ENCODE measurements at places on chromosomes 13 and 19. TPM values are rescaled to one million over a fixed set of nuclear protein-coding genes. Genes with fewer than 3 reads are reported as not detected.

- no peak for DNase-seq
Observed at GRCh38 chr13:30884543-30884942, 21.5 kb upstream of the MEDAG start.

GRCh38 chr13:111383591-111384440, 63.4 kb downstream of the TEX29 start:
- DNase-seq: no peak

GRCh38 chr19:28332351-28332750, 880.6 kb downstream of the UQCRFS1 start:
- no peak for DNase-seq

DNA sequence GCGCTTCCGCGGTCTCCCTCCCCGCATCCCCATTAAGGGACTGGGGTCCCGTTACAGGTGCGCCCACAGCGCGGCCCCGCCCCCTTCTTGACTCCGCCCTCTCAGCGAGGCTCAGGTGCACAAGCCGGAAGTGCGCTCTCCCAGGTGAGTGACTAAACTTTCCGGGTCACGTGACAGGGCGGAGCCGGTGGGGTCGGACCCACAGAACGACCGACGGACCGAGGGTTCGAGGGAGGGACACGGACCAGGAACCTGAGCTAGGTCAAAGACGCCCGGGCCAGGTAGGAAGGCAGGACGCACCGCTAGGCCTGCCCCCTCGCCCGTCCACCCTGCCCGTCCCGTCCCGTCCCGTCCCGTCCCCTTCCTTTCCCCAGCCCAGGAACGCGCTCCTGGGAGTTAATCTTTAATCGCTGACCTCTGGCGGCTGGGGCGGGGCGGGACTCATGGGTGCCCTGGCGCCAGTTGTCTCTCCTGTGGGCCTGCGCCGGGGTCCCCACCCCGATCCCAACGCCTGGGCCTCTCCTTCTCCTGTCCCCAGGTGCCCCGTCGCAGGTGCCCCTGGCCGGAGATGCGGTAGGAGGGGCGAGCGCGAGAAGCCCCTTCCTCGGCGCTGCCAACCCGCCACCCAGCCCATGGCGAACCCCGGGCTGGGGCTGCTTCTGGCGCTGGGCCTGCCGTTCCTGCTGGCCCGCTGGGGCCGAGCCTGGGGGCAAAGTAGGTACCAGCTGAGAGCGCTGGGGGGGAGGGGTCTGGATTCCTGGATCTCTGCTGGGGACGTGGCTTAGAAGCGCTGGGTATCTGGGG, at the start of gene CRB3:
Gene CRB3 (plus strand): TSS at position 202 of the 804 bp plus-strand sequence. CDS start 431 bp downstream, at position 633.
- DNase-seq: peak; percentile 97

- DNase-seq: no peak
Observed at GRCh38 chr19:46052896-46053295, 12.1 kb upstream of the IGFL4 start.

DNA sequence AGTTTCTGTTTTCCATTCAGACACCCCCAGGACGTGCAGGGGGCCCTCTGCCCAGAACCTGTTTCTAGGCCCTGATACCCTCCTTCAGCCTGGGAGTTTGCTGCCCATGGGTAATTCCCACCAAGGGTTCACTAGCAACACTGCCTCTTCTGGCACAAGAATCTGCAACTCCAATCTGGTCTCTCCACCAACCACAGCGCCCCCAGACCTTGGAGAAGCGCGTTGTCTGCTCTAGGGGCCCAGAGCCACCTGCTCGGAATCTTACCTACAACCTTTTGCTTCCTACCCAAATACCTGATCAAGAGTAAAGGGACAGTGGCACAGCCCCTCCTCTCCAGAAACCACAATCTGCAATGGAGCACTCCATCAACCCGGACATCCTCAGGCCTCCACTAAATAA, 763 bp downstream of the ZNF180 start:
- DNase-seq: no peak

DNA sequence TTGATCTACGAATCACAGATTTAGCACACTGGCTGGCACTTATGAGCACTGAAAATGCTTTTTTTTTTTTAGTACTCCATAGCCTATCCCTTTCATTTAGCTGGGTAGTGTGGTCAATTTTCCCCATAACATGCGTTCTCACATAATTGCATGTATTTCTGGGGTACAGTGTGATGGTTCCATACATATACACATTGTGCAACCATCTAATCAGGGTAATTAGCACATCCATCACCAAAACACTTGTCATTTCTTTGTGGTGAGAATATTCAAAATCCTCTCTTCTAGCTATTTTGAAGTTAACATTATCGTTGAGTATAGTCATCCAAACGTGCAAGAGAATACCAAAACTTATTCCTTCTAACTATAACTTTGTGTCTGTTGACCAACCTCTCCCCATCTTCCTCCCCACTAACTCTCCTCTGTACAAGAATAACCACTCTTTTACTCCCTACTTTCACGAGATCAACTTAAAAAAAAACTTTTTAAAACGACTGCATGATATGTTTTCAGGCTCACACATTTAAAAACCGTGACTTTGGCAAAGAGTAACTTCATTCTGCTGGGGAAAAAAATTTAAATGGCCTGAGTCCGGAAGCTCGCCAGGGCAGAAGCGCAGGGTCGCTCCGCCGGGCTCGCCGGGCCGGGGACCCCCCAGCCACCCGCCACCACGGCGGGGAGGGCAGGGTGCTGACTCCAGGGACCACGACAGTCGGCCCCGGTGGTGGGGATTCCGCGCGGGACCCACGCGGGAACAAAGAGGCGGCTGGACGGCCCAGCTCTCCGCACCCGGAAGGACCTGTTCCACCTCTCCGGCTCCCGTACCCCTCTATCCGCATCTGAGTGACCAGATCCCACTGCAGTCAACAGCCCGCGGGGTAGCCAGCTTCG, 868 bp upstream of the UBAC2 start:
- no peak for DNase-seq

- no peak for DNase-seq
Observed at GRCh38 chr13:51761643-51762350, 42.2 kb downstream of the DHRS12 start.

DNA sequence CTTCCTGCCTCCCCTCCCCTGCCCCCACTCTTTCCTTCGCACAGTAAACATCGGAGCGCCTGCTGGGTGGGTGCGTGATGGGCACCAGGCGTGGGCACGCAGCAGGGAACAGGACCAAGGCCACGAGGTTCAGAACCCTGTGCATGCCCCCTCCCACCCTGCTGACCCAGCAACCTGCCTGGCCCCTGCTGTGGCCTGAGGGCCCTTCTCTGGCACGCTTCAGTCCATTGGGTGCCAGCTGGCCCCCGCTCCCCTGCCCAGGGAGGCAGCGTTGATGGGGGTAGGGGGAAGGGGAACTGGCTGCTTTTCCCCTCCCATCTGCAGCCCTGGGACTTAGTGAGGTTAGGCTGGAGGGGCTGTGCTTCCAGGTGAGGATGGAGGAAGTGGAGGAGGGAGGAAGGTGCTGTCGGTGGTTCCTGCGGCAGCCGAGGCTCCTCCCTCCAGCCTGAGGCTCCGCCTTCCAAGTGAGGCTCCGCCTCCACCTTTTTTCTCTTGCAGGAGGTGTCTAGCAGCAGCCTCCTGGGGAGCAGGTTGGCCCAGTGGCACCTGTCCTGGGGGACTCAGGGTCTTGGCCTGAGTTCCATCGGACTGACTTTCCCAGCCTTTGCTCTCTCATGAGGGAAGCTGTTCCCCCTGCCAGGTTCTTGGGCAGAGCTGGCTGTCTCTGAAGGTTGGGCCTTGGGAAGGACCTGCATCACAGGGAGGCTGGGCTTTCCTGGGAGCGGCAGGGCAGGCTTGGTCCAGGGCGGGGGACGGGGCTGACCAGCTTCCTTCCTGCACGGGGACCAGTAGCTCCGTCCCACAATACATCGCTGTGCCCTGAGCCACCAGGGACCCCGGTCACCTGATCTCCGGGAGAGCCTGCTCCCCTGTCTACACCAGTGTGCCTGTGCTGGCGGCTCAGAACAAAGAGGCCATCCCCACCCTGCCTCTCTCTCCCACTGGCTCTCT, 7.3 kb downstream of the PIAS4 start:
- DNase-seq: no peak

DNA sequence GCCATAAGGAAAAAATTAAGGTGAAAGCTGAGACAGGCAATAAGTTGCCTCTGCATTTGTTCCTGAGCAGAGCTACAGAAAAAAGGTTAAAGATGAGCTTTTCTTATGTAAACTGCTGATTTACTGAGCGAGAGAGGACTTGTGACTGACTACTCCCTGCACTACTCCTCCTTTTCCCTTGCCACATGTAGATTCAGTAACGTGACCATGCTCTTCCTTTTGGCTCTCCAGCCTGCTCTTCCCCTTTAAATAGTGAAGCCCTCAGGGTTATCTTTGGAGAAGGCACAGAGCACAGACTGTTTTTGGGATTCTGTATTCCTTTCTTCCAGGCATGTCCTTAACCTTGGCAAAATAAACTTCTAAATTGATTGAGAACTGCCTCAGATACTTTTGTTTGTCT, 630.2 kb downstream of the UQCRFS1 start:
- DNase-seq: no peak

DNA sequence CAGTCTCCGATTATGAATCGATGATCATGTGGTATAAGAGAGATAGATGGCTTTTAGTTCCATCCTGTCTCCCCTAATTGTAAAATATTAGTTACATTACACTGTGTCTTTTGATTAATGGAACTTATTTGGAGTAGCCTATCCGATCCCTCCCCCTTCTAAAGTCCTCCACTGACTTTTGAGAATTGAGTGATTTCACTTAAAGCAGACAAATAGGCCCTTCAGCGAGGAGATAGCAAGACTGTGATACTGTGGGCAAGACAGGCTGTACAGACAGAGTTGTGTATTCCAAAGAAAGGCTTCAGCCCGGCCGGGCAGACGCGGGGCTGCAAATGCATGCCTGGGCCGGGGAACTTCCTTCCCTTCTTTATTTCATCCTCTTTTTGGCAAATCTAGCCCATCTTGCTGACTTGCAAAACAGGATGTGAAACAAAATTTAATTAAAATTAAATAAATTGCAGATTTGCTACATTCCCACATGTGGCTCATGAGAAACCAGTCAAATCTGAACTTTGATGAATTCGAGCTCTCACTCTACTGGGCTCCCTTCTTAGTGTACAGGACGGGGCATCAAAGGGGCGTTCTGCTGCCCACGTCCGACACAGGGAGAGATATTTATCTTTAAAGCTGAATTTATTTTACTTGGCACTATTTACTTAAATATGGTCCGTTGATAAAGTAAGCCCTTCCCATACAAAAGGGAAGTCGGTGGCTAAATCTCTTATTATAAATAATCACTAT, 314.8 kb downstream of the ZNF536 start:
- no peak for DNase-seq

DNA sequence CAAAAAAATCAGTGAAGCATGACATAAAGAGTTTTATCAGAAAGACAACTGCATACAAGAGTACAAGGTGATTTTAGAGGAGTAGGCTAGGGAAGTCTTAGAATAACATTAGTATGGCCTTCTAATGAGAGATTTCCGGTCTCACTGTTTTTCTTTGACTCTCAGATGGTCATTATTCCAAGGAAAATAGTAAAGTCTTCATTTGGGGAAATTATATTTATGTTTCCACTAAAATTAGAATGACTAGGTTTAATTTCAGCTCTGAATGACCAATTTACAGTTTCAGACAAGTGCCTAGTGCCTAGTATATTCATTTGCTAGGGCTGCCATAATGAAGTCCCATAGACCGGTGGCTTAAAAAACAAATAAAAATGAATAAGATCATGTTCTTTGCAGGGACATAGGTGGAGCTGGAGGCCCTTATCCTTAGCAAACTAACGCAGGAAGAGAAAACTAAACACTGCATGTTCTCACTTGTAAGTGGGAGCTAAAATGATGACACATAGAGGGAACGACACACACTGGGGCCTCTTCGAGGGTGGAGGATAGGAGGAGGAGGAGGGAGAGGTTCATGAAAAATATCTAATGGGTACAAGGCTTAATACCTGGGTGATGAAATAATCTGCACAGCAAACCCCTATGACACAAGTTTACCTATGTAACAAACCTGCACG, 303.1 kb downstream of the PCDH9 start:
- no peak for DNase-seq

DNA sequence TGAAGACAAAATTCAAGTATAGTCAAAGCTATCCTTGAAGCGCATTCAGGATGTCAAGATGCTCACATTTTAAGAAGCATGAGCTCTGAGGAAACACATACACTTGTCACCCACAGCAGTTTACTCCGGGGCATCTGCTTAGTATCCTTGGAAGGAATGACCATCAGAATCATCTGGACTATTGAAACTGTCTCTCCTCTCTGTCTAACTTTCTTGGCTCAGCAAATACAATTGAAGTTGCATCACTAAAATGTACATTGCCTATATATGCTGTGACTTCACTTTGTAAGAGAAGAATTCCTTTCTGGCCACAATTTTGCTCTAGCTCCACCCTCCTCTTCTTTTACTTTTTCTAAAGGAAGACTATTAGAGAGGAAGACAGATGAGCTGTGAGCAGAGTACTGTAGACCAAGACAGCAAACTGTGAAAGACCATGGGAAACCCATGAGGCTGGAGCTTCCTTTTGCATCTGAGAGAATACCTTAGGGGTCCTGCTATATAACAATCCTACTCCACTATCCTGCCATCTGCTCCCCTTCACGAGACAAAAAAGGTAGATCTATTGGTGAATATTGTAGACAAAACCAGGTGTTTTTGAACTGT, 906.3 kb downstream of the PCDH9 start:
- DNase-seq: no peak

- DNase-seq: no peak
Observed at GRCh38 chr19:17159466-17160393, 55.4 kb upstream of the USE1 start.

- DNase-seq: no peak
Observed at GRCh38 chr13:58953638-58954037, 1210.1 kb downstream of the DIAPH3 start.

DNA sequence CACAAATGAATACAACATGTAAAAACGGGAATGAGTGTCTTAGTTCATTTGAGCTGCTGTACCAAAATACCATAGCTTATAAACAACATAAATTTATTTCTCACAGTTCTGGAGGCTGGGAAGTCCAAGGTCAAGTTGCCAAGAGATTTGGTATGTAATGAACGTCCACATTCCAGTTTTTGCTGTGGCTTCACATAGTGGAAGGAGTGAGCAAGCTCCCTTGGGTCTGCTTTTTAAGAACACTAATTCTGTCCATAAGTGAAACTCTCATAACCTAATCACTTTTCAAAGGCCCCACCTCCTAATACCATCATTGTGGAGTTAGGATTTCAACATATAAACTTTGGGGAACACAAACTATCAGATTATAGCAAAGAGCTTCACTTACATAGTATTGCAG, 1189.6 kb downstream of the PCDH9 start:
- DNase-seq: no peak

- DNase-seq: no peak
Observed at GRCh38 chr13:80040196-80040980, 300.5 kb downstream of the SPRY2 start.

GRCh38 chr19:13684021-13684420, 80.3 kb upstream of the MRI1 start:
- DNase-seq: no peak

GRCh38 chr19:22814124-22814523, 18.0 kb upstream of the ZNF723 start:
- DNase-seq: no peak

EID2B gene
- 0.75 TPM for total RNA-seq

CEACAM16 gene
- not detected for total RNA-seq

NXNL1 gene
- not detected for total RNA-seq

LHFPL6 gene
- 11.8 TPM for total RNA-seq

IGFL2 gene
- not detected for total RNA-seq

ZNF296 gene
- total RNA-seq: 6.1 TPM

ADPRHL1 gene
- total RNA-seq: 4.0 TPM

CPT1C gene
- 2.0 TPM for total RNA-seq

LGALS7B gene
- not detected for total RNA-seq

All from left colon (tissue), 2 donors.